ENCODE measurements at places on chromosomes 11 and 22.
A peak's percentile ranks its signal among the peaks of the same experiment; 100 is the strongest.

- DNase-seq = no peak
Measured at GRCh38 chr11:18010977-18011586, 1.8 kb downstream of the SERGEF start.

DNA sequence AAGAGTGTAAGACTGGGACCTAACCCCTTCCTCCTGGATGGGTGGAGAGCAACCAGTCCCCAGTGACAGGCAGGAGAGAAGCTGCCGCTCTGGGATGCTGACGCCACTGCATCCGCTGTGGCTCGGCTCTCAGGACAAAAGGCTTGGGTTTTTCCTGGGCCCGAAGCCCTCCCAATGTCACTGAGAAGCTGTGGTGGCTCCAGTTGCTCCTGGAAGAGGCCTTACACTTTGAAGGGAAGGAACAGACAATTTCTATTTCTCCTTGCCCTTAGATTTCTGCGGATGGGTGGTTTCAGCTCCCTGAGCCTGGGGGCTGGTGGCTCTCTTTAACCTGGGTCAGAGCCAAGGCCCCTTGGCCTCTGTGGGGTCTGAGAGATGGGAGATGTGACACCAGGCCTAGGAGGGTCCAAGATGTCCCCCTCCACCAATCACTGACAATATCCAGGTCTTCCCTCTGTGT is 21.4 kb downstream of the TPBGL start:
- DNase-seq = no peak

GRCh38 chr11:78548911-78549590 is 25.6 kb downstream of the NARS2 start:
- no peak for DNase-seq

GRCh38 chr11:8383227-8383626 is 119.5 kb upstream of the LMO1 start:
- no peak for DNase-seq

GRCh38 chr22:49147171-49147570 is 680.5 kb downstream of the BRD1 start:
- no peak for DNase-seq

DNA sequence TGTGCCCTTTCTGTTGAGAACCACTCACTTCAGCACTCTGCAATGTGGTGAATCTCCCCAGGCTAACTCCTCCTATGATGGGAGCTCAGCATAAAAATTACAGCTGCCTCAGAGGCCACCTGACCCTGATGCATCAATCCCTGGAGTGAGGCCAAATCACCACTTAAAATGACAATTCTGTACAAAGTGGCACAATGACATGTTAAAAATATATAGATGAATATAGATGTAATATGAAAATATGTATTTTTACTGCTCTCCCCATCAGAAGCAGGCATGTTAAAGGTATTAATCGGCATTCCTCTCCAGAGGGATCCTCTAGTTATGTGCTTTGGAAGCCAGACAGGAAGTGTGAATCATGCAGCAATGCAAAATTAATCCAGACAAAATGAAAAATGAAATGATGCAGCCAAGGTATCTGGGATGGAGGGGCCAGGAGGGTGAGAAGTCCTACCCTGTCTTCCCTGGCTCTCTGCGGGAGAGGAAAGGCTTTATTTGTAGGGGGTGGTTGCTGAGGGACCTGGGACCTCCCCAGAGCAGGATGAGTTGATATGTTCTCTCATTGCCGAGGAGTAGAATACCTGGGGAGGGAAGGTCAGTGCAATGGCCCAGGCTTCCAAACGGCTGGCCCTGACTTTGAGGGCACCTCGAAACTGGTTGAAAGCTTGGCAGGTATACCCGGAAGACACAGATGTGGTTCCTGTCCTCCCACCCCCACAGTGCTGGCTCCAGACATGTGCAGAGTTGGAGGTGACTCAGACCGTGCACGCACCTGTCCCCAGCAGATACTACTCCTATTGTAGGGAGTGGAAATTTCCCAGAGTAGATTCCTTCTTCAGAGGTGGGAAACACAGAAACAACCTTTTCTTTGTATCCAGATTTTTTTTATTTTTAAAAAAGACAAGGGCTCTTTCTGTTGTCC is 347.9 kb upstream of the NCAM1 start:
- no peak for DNase-seq

DNA sequence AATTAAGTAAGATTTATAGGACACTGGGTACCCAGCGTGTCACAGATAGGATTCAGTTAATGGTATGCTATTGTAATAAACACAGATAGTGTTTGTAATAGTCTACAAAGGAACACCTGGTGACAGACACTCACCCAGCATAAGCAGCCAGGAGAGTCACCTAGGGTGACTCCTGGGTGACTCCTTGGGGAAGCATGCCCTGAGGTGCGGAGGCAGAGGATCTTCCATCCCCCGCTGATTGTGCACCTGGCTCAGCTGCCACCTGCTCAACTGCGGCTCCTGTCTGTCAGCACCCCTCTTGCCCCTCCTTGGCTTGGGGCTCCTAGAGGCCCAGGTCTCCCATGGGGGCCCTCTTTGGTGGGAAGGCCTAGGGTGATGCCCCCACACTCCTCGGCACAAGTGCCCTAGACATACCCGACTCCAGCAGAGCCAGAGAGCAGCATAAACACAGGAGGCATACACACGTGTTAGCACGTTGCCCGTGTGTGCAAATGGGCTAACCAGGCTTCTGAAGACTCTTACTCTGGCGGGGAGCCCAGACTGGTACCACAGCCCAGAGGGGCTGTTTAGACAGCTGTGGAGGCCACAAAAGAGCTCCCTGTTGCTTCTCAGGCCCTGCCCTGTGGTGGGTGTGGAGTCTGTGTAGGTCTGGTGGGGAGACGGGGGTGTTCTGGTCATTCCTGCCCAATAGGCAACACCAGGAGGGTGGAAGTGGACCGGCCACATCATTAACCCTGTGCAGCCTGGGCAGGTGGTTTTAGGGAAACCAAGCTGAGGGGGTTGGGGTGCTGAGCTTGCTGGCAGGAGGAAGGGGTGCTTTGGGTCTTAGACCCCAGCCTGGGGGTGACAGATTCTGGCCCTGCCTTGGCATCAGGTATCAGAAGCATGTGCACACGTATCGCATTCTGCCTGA is 3.0 kb downstream of the INPPL1 start:
- DNase-seq = peak; percentile 96

- DNase-seq = no peak
Measured at GRCh38 chr22:27620367-27621154, 181.0 kb downstream of the MN1 start.

DNA sequence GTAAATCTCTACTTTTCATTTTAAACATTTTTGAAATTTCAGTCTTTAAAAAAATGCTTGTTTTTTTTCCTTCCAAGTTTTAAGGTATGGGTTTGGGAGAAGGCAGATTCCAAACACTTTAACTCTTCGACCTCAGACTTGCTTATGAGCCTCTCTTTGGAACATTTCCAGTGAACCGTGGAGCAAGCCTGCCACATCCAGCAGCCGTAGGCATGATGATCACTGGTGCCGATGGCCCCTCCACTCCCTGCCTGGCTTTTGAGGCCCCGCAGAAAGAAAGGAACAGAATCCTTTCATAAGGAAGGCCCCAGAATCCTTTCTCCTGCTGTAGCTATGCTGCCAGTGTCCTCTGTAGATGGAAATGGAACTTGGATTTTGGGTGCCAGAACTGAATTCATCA is 50.7 kb downstream of the BMAL1 start:
- DNase-seq = no peak

GRCh38 chr22:50418624-50419023 is 56.2 kb downstream of the SBF1 start:
- DNase-seq = no peak

- no peak for DNase-seq
Measured at GRCh38 chr22:36933629-36934417, 20.4 kb downstream of the CSF2RB start.

GRCh38 chr11:68266936-68267880 is 4.6 kb downstream of the C11orf24 start:
- no peak for DNase-seq

- no peak for DNase-seq
Measured at GRCh38 chr11:47409440-47410369, 1.3 kb downstream of the SLC39A13 start.

DNA sequence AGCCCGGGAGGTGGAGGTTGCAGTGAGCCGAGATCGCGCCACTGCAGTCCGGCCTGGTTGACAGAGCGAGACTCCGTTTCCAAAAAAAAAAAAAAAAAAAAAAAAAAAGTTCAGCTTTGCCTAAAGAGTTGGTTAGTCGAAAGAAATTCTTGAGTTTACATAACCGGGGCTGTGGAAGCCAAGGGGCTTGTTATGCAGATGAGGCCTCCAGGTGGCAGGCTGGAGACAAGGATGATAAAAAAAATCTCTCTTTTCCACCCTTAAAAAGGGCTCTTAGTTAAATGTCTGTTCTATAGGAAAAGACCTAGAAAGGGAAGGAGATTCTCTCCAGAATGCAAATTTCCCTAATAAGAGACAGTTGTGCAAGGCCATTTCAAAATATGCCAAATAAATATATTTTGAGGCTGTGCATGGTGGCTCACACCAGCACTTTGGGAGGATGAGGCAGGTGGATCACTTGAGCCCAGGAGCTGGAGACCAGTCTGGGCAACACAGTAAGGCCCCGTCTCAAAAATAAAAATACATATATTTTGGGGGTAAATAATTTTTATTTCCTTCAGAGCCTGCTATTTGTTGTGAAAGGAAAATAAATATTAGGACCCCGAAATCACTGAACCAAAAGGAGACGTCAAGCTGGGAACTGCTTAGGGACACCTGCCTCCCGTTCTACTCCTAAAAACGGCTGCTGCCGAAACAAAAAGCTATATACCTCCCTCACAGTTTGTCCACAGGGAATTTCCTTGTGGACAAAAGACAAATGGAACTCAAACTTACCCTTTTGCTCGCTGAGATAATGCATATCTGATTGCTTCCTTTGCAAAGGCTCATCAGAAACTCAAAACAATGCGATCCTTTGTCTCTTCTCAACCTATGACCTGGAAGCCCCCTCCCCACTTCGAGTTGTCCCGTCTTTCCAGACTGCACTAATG is 2.4 kb upstream of the IFITM2 start:
- no peak for DNase-seq

DNA sequence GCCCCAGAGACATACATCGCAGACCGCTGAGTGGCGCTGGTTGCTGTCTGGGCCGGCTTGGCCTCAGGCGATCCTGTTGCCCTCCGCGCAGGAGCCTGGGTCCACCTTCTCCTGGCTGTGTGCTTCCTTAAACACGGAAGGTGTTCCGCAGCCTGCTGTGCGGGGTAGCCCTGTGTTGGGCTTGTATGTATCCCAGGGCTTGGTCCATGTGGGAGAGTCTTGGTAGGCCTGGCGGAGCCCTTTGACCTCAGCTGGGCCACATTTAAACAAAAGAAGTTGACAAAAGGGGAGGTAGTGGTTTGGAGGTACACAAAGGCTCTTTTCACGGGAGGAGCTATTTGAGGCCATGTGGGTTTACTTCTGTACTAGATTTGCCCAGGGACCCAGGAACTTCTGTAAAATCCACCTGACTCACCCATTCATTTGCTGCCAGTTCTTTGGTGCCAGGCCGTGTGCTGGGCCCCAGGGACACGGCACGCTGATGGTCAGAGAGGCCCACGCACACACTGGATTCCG is 11.0 kb upstream of the GRAMD4 start:
- no peak for DNase-seq
